ENCODE measurements at places on chromosomes 6 and 20. TPM values are rescaled to one million over a fixed set of nuclear protein-coding genes. Genes with fewer than 3 reads are reported as not detected.

The CYP39A1 gene
- total RNA-seq = 4.8 TPM

The FAM184A gene
- 3.4 TPM for total RNA-seq

The MRS2 gene
- total RNA-seq = 32.1 TPM

The PNRC1 gene
- total RNA-seq = 150 TPM

DNA sequence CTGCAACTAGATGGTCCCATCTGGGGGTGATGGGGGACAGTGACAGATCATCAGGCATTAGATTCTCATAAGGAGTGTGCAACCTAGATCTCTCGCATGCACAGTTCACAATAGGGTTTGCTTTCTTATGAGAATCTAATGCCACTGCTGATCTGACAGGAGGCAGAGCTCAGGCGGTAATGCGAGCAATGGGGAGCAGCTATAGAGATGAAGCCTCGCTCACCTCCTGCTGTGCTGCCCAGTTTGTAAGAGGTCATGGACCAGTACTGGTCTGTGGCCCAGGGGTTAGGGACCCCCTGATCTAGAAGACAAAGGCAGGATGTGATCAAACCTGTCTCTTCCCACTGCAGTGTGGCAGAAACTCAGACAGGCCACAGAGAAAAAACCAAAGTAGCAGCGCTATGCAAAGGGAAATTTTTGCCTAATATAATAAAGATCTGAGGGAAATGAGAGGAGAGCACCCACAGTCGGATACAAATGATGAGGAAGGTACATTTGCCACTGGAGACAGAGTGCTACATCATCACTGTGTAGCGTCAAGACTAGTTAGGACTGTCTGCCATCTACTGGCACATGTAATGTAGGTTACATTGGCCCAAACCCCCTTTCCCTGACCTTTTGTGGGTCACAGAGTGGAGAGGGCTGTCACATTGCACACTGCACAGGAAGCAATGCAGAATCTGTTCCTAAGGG lies 4.1 kb upstream of the LY86 start:
- DNase-seq = no peak
